ENCODE measurements at places on chromosomes 12 and 14.

GRCh38 chr12:10364815-10365622 lies 24.8 kb downstream of the KLRK1 start:
- DNase-seq: no peak

GRCh38 chr12:93990832-93991803 lies 157.3 kb upstream of the PLXNC1 start:
- no peak for DNase-seq

DNA sequence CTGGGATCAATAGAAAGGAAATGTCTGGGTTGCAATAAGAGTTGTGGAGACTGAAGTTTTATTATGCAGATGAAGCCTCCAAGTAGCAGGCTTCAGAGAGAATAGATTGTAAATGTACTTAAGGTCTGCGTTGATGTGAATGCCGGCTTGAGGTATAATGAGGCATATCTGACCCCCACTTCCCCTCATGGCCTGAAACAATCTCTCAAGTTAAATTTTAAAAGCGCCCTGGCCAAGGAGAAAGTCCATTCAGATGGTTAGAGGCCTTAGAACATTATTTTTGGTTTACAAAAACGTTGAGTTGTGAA lies 28.3 kb upstream of the HIGD1C start:
- no peak for DNase-seq

- DNase-seq: no peak
These were observed 7.2 kb downstream of the A2ML1 start for GRCh38 chr12:8829621-8830020.

DNA sequence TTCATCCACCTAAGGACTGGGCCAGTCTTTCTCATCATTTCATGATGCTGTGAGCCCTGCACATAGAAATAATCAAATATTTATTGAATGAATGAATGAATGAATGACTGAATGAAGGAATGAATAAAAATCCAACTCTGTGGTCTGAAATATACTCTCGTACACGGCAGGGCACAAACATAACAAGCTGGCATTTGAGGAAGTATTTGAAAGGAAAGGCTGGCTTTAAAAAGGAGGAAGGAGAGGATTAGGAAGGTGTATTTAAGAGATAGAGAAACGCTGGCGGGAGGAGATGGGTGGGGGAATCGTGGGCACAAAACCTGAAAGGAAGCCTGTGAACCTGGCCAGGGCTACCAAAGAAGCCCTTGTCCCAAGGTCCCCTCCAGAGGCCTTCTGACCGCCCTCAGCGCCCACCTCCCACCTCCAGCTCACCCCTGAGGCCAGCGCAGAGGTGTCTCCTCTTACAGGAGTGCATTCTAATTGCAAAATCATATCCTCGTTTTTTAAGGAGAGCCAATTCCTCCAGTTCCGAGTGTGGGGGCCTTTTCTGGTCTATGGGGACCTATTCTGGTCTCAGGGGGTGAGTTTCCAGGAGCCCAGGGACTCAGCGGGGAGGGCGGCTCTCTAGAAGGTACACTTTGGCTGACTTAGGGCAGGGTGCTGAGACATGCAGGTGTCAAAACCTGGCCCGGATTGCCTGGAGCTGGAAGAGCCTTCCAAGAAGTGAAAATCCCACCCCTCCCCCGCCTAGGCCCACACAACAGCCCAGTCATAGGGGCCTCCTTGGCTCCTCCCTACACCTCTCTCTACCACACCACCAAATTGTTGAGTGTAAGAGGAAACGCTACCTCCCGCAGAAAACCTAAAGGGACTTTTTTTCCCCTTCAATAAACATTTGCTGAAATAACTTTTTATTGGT lies 8.7 kb upstream of the JDP2 start:
- no peak for DNase-seq

All from stimulated activated naive CD4-positive, alpha-beta T cell (primary cell).